Germinal center (tissue), 1 donor: ENCODE measurements at places on chromosomes 5 and 9.

DNA sequence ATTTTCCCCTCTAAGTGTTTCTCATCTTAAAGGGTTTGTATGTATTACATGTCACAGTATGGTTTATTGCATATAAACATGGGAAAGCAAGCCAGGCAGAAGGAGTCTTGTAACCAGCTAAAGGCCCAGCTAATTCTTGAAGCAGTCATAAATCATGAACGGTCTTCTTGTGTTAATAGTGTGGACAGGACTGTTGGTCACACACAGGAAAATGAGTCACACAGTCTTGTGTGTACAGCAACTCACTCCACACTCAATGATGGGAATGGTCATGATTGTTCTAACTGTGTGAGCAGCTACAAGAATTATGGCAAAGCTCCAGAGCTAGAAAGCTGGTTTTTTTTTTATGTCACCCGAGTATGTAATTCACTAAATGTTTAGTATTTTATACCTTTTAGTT is 123.9 kb downstream of the GHR start:
- no peak for DNase-seq

DNA sequence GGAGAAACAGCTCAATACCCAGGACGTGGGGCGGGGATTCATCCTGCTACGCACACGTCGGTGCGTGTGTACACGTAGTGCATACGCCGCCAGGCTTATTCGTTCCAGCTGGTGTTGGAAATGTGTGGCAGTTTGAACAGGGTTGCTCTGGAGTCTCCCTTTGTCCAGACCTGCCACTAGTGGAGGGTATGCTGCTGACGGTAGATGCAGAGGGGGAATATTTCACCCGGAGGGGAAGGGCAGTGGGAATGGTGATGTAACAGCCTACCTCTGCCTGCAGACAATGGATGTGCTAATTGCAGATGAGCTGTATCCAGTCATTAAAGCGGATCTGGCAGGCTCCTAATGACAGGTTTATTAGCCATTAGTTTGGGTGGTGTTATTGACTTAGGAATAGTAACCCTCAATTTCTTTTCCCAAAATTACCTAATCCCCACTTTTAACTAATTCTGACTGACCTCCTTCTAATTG is 142.7 kb downstream of the PAX5 start:
- DNase-seq = no peak

DNA sequence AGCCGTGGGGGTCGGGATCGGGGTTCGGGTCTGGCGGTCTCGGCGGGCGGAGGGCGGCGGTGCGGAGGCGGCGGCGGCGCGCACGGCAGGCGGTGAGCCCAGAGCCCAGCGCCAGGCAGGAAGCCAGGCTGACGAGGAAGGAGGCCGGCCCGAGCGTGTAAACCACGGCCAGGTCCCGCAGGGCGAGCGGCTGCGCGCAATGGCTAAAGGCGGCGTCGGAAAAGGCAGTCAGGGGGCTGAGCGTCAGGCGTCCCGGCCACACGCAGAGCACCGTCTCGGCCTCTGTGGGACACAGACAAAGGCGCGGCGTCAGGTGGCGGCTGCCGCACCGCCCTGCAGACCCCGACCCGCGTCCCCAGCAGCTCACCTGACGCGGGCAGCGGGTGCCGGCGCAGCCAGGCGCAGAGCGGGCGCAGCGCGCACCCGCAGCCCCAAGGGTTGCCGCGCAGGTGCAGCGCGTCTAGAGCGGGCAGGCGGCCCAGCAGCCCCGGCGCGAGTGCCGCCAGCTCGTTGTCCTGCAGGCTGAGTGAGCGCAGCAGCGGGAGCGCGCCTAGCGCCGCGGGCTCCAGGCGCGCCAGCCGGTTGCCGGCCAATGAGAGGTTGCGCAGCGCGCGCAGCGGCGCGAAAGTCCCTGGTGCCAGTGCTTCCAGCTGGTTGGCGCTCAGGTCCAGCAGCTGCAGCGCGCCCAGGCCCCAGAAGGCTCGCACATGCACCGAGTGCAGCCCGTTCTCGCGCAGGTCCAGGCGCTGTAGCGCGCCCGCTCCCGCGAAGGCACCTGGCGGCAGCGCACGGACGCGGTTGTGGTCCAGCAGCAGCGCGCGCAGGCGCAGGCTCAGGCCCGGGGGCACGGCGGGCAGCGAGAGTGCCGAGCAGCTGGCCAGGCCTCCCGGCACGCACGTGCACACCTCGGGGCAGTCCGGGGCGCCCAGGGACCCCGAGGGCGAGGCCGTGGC is 671 bp downstream of the LRRC26 start:
- peak; percentile 48 for DNase-seq

DNA sequence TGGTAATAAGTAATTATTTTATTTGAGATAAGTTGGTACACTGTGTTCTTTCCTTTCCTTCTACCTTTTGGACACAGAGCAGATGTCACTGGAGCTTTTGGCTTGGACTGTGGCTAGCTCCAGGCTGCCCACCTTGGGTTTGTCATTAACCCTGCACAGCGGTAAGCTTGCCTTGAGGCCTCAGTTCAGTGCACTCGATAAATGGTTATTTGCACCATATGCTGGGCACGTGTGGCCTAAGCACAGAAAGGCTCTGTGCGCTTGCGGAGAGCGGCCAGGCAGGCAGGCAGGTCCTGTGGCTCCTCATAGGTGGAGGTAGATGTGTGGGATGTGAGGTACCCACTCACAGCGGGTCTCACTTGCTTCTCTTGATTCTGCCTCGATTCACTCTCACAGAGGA is 30.0 kb upstream of the TENT4A start:
- no peak for DNase-seq

- DNase-seq = no peak
Observed at GRCh38 chr5:100469767-100470166, 65.4 kb upstream of the FAM174A start.

DNA sequence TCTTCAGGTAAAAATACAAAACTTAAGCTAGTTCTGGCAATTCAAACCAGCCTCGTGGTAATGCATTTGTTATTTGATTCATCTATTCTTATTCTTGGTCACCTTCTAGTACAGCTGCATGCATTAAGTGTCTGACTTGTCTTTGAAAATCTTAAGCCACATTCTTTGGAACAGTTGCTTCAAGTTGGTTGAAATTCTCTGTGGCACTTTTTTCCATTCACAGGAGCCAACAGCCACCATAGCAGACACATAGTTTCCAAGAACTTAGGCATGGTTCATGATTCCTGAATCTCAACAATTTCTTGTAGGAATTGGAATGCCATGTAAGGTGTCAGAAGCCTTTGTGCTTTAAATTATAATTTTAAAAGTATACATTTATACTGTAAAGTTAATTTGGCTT is 47.4 kb upstream of the MEF2C start:
- DNase-seq = no peak

DNA sequence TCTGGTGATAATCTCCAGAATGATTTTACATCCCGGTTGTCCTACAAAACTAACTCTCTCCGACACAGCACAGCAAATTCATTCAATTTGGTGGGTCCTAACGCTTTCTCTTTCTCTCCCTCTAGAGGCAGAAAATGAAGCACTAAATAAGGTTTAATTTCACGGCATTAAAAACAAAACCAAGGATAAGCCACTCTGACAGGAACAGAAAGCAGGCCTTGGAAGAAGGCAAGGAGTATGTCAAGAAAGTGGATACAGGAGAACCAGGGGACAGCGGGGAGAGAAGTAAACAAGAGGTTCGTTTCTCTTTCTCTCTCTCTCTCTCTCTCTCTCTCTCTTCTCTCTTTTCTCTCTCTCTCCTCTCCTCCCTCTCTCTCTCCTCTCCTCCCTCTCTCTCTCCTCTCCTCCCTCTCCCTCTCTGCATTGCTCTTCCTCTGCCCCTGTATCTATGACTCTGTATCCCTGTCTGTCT is 49.8 kb downstream of the EBF1 start:
- no peak for DNase-seq

GRCh38 chr9:128246471-128246870 is 29.3 kb downstream of the GOLGA2 start:
- no peak for DNase-seq

DNA sequence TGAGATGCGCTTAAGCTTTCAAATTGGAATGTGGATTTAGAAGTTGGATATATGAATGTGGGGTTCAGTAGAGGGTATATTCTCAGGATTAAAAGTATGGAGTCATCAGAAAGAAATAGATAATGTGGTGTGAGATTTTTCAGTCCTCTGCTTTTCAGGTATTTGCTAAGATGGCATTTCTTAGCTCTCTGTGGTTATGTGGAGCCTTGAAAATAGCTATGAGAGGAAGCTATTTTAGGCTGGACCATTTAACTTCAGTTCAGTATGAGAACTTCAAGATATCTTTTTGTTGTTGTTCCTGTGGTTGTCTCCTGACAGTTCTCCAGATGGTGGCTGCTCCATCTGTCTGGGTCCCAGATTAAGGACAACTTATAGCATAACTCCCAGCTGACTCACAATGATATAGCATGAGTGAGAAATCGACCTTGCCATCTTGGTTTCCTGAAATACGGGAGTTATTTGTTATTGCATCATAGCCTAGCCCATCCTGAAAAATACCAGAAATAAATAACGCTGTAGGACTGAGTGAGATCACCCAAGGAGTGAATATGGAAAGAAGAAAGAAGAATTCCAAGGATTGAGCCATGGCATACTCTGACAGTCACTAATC is 461.5 kb downstream of the ANXA1 start:
- DNase-seq = no peak

GRCh38 chr9:134396825-134397224 is 70.6 kb downstream of the RXRA start:
- DNase-seq = peak; percentile 62

DNA sequence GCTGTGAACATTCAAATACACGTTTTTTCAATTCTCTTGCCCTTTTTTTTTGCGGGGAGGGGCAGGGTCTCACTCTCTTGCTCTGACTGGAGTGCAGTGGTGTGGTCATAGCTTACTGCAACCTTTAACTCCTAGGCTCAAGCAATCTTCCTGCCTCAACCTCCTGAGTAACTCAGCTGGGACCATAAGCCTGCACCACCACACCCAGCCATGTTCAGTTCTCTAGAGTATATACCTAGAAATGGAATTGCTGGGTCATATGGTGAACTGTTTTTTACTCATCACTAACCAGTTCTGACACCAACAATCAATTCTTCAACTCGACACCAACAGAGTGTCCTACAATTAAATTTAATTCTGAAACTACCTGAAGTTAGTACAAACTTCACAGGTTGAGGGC is 85.5 kb upstream of the ZNF169 start:
- no peak for DNase-seq

DNA sequence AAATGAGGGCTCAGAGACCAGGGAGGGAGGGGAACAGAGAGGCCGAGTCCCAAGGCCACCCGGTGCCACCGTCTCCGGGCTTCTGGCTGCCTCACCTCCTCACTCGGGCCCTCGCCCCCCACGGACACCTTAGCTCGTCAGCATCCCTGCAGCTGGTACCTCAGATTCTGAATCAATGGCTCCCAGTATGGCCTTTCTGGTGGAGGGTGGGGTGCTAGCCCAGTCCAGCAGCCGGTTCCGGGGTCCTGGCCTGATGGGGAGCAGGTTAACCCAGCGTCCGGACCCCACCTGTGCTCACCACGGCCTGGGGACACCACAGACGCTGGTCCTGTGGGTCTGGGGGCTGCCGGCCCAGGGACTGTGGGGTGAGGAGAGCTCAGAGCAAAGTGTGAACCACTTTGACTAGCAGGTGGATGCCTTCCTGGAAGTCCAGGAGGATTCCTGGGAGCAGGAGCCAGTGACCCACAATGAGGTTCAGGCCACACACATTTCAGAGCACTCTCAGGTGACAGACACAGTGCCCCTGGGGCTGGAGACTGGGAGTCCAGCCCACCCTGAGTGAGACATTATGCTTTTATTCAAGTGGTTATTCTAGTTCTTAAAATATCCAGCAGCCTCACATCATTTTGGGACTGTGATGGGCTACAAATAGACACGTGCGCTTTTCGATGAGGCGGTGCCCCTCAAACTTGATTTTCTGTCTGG is 53.3 kb downstream of the AHRR start:
- no peak for DNase-seq

- no peak for DNase-seq
Observed at GRCh38 chr9:89680547-89681467, 76.0 kb downstream of the GADD45G start.

DNA sequence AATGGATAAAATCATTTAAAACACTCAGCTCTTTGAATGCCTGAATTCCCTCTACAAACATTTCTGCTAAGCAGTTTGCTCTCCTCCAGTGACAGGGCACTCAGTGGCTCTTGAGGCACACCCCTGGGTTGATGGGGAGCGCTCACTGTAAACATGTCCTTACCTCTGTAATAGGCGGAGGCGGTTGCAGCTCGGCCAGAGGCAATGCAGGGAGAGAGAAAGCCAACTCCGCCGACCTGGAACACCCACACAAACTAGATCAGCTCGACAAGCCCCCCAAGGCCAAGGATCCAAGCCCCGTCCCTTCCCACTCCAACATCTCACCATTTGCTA is 329 bp downstream of the CDC23 start:
- peak; percentile 13 for DNase-seq

DNA sequence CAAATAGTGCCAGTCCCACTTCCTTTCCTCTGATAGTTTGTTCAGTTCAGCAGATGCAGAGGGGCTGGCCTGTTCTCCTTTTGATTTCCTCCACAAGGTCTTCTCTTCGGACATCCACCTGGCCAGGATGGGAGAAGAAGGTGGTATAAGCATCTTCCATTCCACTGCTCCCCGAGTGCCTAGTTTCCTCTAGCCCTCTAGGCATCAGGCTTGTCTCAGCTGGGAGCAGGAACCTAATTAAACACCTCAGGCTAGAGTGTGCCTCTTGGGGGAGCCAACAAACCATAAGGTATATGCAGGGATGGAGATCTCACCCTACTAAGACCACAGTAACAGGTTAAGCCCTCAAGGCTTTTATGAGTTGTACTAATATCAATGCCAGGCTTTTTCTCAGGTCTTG is 835 bp upstream of the DND1 start:
- no peak for DNase-seq

DNA sequence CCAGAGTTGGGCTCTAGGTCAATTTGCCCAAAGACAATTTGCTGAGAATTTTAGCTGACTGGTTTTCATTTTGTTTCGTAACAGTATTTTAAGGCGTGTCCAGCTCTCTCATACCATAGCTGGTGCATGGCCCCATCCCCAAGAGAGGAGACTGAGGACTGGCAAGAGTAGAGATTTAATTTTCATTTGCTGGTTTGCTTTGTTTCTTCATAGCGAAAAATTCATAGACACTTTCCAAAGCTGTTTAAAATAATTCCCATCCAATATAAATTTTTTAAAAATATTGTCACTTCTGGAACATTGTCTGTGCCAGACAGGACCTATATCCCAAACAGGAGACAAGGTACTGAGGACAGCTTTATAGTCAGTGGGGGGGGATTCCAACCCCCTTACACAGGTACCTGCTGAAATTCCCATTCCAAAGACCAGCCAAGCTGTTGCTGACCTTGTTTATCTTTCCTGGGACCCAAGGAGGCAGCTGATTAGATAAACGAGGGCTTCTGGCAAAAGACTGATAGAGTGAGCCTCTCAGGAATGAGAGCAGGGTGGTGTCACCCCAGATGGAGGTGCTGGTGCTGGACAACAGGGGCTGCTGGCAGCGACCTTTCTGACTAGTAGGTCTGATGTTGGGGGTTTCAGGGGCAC is 6.8 kb upstream of the ANGPTL2 start:
- DNase-seq = no peak
